Stomach (tissue), 19 donors: ENCODE measurements at places on chromosomes 12 and 14. TPM values are rescaled to one million over a fixed set of nuclear protein-coding genes. Genes with fewer than 3 reads are reported as not detected.

- DNase-seq, result peak; percentile 37
These were observed 37.0 kb upstream of the PNMA1 start for GRCh38 chr14:73751157-73751691.

- no peak for DNase-seq
These were observed 19.1 kb upstream of the PLA2G1B start for GRCh38 chr12:120346681-120347080.

DNA sequence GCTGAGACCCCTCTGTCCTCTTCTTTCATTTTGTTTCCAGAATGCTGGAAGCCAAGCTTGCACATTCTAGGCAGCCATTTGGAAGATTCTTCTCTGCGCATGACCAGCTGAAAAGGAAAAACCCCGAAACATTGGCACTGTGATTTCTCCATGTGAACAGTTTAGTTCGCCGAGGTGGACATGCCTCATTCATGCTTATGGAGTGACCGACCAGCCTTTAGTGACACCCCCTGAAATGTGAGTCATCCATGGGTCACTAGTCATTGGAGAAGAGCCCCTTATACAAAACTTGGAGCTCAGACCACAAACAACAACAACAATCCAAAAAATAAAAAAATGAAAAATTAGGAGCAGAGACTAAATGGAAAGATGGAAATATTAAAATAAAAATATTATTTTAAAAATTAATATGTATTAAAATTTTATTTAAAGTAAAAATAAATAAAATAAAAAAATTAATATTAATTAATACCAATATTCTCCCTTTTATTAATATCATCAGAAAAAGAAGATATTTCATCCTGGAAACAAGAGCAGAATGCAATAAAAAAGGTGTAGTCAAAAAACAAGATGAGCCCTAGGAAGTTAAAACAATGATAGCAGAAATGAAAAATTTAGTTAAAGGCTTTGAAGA is 9.5 kb upstream of the KRT7 start:
- DNase-seq, result no peak

RNASE12 gene
- not detected for polyA plus RNA-seq

DNA sequence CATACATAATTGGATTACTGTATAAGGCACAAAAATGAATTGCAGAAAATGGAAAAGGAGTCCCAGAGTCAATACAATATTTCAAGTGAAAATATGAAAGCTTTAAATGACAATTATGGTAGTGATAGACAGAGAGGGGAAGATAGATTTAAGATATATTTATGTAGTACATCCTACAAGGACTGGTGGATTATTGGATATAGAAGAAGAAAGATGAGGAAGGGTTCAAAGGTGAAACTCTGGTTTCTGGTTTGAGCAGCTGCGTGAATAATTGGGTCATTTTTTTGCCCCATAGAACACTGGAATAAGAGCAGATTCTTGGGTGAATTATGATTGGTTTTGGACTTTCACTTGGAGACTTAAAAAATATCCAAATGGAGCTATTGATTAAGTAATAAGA is 19.4 kb downstream of the PIK3C2G start:
- DNase-seq, result no peak

DNA sequence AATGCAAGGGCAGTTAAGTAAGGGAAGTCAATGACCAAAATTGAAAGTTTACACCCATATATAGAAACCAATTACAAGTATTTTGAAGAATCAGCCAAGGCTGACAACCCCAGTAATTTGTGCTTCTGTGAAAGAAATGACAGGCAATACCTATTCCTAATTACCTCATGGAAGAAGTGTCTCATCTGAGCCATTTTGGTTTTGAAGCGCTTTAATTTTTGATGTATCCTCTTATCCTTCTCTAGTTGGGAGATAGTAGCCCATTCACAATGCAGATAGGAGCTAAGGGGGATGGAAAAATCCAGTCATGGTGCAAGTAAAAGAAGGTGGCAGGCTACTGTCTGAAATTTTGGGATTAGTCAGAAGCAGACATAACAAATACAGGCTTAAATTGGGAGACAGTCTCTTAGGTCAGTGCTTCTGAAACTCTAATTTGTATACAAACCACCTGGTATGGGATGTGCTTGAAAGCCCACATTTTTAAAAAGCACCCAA is 30.4 kb upstream of the SUPT16H start:
- DNase-seq, result no peak

DNA sequence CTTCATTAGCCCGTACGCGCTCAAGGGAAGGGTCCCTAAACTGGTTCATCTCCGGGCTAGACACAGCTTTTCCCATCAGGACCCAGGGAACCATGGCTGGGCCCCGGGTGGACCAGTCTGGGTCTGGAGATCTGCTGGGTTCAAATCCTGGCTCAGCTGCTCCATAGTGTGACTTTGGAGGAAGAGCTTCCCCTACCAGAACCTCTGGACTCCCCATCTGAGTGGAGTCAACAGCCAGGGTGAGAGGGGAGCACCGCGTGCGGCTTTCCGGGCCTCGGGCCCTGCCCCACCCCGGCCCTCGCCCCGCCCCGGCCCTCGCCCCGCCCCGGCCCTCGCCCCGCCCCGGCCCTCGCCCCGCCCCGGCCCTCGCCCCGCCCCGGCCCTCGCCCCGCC is 41.2 kb downstream of the BEGAIN start:
- DNase-seq, result peak; percentile 36

GRCh38 chr14:88518592-88519512 is 36.0 kb downstream of the PTPN21 start:
- DNase-seq, result no peak

SMOC1 gene
- 2.0 TPM for polyA plus RNA-seq

DNA sequence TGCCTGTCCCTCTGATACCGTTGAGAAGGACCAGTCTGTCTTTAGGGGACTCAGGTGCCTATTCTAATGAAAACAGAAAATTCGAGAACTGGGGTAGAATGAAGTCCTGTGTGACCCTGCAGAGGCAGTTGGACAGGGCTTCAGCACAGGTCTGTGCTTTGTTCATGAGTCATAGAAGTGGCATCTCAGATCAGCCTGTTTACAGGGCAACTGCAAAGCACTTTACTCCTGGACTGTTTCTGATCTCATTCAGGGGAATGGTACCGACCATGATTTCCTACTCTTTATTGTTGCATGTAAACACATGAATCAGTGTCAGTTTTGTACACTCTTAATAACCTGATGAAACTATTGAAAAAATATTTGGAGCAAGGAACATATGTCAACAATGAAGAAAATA is 1517.0 kb downstream of the AACS start:
- no peak for DNase-seq

DNA sequence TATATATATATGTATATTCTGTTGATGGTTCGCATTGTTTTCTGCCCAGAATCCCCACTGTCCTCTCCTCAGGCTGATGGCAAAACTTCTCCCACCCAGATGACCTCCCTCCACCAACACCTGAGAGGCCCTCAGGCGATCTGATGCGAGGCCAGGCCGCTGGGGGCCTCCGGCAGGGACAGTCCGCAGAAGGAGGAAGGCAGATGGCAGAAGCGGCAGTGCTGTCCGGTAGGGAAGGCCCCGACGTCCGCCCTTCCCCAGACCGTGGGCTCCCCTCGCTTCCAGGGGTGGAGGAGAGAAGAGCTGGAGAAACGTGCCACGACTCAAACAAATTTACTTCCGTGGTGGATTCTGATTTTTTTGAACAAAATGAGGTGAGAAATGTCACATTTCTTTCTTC is 178.3 kb upstream of the RGS6 start:
- DNase-seq, result no peak

SLC39A5 gene
- not detected for polyA plus RNA-seq

- DNase-seq, result no peak
These were observed 33.4 kb upstream of the CIPC start for GRCh38 chr14:77064521-77065178.

- peak; percentile 91 for DNase-seq
These were observed 23.3 kb downstream of the CHGA start for GRCh38 chr14:92945959-92946846.

GRCh38 chr12:8781381-8782127 is 40.9 kb upstream of the A2ML1 start:
- no peak for DNase-seq

GRCh38 chr12:56375598-56376434 is 13.2 kb upstream of the APOF start:
- no peak for DNase-seq

DNA sequence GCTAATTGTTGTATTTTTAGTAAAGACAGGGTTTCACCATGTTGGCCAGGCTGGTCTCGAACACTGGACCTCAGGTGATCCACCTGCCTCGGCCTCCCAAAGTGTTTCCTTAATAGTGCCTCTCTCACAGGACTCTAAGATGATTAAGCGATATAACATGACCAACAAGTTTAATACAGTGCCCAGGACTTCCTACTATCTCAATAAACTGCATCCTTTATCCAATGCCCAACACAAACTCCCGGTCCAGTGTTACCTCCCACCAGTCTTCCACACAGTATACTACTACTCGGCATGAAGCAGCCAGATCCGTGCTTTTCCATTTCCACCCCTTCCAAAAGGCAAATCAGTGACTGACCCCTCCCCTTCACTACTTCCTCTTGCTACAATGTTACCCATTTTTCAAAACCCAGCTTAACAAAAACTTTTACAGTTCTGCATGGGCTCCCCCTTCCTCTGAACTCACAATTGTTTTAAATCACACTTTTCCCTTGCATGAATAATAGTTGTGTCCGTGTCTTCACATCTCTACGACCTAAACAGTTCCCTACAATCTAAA is 900 bp downstream of the NOP2 start:
- DNase-seq, result no peak

- peak; percentile 18 for DNase-seq
These were observed 209.0 kb upstream of the RTL1 start for GRCh38 chr14:101112351-101113107.

- no peak for DNase-seq
These were observed 73.4 kb downstream of the CAPZA3 start for GRCh38 chr12:18811273-18811672.

GAPDH gene
- polyA plus RNA-seq, result 1,352 TPM

ADCY4 gene
- polyA plus RNA-seq, result 15.2 TPM

- no peak for DNase-seq
These were observed 70.4 kb downstream of the FUT8 start for GRCh38 chr14:65482757-65483438.
